NB4 (cell line): ENCODE measurements at places on chromosomes 3 and 15.

DNA sequence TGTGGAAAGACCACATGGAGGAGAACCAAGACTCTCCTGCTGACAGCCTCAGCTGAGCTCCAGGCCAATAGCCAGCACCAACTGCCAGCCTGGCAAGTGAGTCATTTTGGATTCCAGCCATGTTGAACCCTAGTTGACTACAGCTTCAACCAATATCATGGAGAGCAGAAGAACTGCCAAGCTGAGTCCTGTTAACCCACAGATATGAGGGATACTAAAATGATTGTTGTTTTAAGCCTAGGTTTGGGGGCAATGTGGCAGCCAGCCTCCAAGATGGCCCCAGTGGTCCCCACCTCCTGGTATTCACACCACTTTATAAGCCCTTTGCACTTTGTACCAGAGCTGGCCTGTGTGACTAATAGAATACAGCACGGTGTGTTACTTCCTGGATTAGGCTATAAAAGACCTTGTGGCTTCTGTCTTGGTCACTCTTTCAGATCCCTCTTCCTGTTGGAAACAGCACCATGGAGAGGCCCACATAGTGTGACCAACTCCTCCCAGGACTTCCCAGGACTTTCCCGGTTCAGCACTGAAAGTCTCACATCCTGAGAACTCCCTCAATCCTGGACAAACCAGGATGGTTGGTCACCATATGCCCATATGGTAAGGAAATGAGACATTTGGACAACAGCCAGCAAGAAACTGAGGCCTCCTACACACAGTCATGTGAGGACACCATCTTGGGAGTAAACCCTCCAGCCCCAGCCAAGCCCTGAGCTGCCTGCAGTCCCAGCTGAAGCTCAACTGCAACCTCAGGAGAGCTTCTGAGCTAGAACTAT, 32.4 kb upstream of the CDV3 start:
- DNase-seq: peak; percentile 71

GRCh38 chr3:37072892-37073291, 79.6 kb downstream of the MLH1 start:
- DNase-seq: no peak

- DNase-seq: no peak
Measured at GRCh38 chr3:197022405-197023231, 7.0 kb downstream of the MELTF start.

GRCh38 chr3:111237946-111238345, 166.3 kb downstream of the NECTIN3 start:
- no peak for DNase-seq

DNA sequence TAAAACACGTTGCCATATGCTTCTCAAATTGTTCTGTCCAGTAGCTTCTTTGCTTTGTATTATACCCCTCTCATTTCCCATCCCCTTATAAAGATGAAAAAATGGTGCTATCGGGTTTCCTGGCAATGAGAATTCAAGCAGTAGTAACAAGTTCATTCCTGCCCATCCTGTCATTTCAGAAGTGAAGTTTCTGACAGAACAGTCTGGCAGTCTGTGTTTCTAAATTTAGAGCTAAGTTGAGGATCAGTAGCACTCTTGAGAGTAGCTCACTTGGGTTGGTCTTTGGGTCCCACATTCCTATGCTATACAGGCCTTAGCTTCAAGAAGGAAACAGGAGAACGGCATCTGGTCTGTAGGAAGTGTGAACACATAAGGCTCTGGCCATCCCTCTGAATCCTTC, 134.6 kb downstream of the GHSR start:
- no peak for DNase-seq

DNA sequence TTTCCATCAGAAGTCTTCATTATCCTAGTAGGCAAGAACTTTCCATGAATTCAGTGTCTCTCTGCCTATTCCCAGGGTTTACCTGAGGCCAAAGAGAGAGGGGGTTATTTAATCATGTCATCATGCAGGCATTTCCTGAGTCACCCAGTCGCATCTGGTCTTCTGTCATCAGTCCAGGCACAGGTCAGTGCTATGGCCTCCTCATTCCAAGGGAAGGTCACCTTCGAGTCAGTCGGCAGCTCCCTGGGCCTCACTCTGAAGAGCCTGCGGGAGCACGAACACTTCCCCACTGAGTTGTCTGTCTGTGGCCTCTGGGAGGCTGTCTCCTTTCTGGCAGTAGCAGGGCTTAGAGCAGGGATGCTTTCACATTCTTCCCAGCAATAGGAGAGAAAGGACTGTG, 26.2 kb upstream of the LRTM1 start:
- DNase-seq: no peak

GRCh38 chr15:99538261-99538660, 27.5 kb upstream of the MEF2A start:
- no peak for DNase-seq

DNA sequence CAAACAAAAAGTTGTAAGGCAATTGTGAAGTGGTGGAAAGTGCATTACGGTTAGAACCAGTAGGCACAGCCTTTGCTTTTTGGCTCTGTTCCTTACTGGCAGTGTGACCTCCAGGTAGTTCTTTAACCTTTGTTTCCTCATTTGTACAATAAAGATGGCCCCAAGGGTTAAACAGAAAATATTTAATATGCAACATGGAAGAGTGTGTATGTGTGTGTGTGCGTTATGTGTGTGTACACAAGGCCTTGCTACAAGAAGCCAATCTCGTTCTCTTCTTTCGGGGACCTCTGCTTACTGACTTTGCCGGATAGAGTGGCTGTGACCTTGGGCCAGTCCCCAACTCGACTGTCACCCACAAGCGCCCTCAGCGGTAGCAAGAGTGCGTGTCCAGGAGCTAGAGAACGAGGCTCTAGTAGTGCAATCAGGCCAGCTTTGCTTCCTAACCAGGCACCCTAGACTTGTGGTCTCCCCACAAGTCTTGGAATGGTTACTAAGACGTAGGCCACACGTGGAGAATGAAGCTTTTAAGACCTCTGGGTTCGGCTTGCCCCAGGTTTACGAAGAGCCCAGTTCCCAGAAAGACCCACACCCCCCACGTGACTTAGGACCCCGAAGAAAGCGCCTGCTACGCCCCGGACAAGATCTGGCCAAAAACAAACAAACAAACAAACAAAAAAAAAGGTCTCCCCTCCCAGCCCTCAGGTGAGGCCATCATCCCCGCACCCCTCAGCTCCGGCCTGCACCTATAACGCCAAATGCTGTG, 593 bp downstream of the CIAO2A start:
- DNase-seq: peak; percentile 77

DNA sequence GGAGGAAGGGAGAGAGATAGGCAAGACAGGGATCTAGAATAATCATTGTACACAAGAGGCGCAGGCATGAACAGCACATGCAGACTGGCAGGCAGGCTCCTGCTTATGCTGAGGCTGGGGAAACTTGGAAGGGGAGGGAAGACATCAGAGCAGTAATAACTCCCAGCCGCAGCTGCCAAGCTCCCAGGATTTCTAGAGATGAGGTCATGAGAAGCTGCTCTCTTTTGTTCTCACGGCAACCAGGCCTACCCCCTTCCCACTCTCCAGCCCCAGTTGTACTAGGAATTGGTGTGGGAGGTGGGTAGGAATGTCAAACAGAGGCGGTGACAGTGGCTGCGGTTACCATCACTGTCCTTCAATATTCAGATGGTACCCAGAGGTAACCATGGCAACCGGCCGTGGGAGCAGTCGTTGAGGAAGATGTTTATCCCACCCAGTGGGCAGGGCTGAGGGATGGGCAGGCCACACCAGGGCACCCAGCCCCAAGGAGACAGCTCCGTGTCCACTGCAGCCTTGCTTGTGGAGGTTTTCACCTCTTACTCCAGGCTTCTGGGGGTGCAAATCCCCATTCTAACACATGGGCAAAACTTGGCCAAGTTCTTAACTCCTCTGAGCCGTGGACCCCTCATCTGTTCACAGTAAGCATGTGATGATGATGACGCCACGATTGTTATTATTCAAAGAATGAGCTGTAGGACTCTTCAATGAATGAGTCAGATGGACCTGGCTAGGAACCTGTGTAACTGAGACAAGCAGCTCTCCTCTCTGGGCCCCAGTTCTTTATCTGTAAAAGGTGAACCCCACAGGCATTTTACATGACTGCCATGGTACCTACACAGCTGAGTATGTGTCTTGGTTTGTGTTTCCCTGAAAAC, 360.8 kb upstream of the PROK2 start:
- no peak for DNase-seq

DNA sequence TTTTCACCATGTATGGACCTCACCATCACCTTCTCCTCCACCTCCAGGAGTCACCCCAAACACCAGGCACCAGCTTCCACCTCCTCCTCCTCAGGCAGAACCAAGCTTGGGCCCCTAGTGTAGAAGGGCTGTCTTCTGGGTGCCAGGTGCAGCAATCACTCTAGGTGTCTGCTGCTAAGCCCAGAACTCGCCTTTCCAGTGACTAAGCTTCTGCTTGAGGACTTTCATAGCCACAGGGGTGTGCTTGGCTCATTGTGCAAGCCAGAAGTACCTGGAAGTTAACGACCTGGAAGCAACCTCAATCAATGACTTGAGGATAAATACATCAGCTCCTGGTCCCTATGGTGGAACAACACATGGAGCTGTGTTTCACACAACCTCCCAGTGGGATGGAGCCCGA, 49.8 kb upstream of the PXYLP1 start:
- no peak for DNase-seq

- DNase-seq: no peak
Measured at GRCh38 chr3:33456756-33457155, 16.6 kb upstream of the UBP1 start.

- DNase-seq: no peak
Measured at GRCh38 chr15:88241060-88241459, 15.5 kb downstream of the NTRK3 start.

DNA sequence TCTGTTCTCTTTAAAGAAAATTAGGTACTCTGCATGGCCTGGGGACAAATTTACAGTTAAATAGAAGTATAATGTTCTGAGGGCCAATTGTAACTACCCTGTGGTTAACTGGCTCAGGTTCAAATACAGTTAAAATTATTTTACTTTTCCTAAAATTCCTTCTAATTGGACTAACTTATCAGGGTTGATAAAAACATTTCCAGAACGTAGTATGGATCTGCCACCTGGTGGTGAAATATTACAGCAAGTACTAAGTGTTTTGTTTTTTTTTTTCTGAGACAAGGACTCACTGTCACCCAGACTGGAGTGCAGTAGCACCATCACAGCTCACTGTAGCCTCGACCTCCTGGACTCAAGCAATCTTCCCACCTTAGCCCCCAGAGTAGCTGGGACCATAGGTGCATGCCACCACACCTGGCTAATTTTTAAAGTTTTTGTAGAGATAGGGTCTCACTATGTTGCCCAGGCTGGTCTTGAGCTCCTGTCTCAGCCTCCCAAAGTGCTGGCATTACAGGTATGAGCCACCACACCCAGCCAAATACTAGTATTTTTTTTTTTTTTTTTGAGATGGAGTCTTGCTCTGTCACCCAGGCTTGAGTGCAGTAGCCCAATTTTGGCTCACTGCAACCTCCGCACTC, 29.2 kb downstream of the NEO1 start:
- peak; percentile 50 for DNase-seq

GRCh38 chr15:47803767-47804166, 86.5 kb downstream of the SEMA6D start:
- no peak for DNase-seq

GRCh38 chr3:148607491-148607890, 90.2 kb upstream of the AGTR1 start:
- no peak for DNase-seq

DNA sequence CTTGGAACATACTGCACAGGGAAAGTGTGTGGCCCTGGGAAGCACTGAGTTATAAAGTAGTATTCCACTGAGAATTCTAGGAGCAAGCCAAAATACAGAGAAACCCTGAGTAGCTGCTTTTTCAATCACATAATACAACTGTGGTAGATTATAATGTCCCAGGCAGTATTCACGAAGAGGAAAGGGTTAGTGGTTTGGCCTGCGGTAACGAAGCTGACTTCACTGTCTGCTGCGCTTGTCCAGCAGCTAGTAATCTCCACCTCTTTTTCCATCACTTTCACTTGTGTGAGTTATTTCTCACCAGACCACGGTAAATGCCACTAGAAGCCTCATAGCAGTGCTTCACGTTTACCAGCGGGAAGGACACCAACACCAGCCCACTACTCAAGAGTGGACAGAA, 34.4 kb downstream of the RPL39L start:
- DNase-seq: no peak

GRCh38 chr15:25875566-25875965, 12.4 kb upstream of the ATP10A start:
- no peak for DNase-seq

- peak; percentile 62 for DNase-seq
Measured at GRCh38 chr3:111989061-111989678, 9.6 kb upstream of the TAGLN3 start.

- no peak for DNase-seq
Measured at GRCh38 chr3:77025471-77025870, 14.4 kb upstream of the ROBO2 start.

DNA sequence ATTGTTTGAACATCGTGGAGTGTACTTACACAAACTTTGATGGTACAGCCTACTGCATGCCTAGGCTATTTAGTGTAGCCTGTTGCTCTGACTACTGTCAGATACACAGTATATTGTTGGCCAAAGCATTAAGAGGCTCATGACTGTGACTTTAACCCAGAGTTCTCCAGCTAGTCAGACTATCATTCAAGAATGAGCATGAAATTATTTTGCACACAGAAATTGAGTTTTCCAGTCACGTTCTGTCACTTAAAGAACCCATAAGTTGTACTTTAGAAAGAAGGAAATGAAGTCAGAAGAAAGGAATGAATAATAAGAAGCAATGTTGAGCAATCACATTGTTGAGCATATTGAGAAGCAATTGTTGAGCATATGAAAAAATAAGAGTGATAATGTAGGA, 37.6 kb upstream of the SLC22A13 start:
- DNase-seq: no peak

DNA sequence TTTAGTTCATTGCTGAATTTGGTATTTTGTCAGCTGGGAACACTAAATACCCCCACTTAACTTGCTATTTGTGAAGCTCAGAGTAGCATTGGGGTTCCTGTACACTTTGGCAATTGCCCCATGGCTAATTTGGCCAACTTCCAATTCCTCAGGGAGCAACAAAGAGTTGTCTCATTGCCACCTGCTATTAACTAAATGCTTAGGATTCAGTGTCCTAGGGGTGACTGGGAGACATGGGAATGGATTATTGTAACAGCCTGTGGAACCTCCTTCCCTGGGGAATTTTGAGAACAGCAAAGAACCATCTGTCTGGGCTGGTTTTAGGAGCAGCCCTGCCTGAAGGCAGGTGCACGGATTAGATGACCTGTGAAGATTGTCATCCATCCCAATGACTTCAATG, 437.4 kb upstream of the TPRG1 start:
- DNase-seq: no peak

GRCh38 chr3:126389112-126389793, 5.5 kb upstream of the CFAP100 start:
- DNase-seq: peak; percentile 95

GRCh38 chr3:193720169-193720568, 127.2 kb downstream of the OPA1 start:
- no peak for DNase-seq

DNA sequence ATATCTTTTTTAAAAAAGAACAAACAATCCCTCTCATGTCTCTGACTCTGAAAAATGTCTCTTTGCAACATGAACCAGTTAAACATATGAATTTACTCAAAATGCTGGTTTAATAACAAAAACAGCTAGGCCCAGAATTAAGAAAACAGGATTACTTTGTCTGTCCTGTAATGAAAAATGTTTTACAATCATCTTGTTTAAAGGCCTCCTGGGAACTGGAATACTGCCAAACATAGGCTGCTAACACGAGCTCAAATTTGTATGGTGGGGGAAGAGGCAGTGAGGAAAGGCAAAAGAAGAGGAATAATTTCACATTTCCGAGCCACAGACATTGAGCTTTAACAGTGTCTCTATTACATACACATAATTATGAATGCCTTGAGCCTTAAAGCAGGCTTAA, 61.7 kb upstream of the PPIB start:
- no peak for DNase-seq

- DNase-seq: no peak
Measured at GRCh38 chr15:41988896-41989572, 16.7 kb upstream of the EHD4 start.
